Choroid plexus epithelial cell (primary cell): ENCODE measurements at places on chromosomes 3 and 15.

GRCh38 chr3:121698476-121698875 lies 37.8 kb upstream of the HCLS1 start:
- no peak for DNase-seq

GRCh38 chr15:40340740-40341400 lies at the start of gene CCDC9B:
CCDC9B (minus strand) TSS chr15:40340939; CDS start chr15:40340819, 120 bp downstream.
- DNase-seq = peak; percentile 91

- DNase-seq = no peak
Observed at GRCh38 chr3:45604066-45604465, 9.5 kb downstream of the LIMD1 start.

DNA sequence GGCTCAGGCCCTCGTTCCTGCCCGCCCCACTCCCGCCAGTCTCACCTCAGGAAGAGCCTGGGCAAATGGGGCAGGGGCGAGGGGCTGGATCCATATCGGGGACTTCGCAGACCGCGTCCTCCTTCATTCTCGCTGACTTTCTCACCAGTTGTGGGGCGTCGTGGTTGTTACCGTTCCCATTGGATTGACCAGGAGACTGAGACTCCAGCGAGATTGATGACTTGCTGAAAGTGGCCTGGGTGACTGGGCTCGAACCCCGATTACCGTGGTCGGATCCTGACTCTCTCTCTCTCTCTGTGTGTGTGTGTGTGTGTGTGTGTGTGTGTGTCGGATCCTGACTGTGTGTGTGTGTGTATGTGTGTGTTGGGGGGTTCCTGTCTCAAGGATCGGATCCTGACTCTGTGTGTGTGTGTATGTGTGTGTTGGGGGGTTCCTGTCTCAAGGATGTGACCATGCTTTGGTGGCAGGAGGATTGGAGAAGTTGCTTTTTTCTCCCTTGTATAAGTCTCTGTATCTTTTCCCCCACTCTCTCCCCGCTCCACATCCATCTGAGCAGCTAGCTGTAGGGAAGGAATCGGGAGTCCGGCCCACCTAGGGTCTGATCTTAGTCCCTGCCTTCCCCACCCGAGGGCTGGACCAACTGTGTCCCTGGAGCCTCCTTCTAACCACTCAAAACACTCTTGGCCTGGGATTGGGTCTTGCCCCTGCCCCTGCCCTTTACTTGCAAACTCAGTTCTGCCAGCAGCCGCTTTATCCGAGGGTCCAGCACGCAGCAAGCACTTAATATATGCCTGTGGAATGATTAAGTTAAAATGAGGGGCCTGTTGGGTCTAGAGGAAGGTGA lies 603 bp downstream of the PLEKHO2 start:
- peak; percentile 39 for DNase-seq

DNA sequence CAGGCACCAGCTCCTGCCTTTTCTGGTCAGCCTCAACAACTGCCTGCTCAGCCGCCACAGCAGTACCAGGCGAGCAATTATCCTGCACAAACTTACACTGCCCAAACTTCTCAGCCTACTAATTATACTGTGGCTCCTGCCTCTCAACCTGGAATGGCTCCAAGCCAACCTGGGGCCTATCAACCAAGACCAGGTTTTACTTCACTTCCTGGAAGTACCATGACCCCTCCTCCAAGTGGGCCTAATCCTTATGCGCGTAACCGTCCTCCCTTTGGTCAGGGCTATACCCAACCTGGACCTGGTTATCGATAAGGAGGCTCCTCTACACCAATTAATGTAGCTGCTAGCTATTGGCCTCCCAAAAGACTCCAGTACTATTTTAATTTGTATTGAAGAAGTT lies 38.9 kb downstream of the TFG start:
- no peak for DNase-seq

DNA sequence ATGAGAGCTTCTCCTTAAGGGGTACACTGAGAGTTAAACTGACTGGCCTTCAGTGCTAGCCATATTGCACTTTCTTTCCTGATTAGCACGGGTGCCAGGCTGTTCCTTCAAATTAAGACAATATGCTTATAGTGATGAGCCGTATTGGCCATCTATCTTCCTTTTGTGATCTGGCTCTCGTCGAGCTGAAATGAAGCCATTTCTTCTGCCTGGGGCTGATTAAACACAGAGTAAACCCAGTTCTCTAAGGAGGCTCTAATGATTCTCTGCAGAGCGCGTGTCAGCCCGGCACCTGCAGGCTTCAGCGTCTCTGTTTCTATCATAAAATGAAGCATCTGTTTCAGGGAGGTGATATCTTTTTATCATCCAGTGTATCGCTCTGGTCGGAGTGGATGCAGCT lies 107.5 kb upstream of the NR2F2 start:
- DNase-seq = no peak

DNA sequence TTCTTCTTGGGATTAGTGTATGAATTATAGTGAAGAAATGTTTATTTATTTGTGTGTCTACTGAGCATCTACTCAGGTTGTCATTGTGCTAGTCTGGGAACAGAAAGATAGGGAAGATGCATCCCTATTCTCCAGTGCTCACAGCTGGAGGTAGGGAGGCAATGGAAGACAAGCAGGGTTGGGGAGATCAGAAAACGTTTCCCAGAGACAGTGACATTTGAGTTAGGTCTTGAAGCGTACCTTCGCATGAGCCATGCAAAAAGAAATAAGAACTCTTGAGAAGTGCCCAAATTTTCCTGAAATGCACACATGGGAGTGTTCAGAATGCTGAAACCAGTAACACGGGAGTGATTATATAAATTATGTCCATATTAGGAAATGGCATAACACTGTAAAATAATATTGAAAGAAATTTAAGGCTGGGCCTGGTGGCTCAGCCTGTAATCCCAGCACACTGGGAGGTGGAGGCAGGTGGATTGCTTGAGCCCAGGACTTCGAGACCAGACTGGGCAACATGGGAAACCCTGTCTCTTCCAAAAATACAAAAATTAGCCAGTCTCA lies 5.3 kb upstream of the CEMIP start:
- peak; percentile 33 for DNase-seq

DNA sequence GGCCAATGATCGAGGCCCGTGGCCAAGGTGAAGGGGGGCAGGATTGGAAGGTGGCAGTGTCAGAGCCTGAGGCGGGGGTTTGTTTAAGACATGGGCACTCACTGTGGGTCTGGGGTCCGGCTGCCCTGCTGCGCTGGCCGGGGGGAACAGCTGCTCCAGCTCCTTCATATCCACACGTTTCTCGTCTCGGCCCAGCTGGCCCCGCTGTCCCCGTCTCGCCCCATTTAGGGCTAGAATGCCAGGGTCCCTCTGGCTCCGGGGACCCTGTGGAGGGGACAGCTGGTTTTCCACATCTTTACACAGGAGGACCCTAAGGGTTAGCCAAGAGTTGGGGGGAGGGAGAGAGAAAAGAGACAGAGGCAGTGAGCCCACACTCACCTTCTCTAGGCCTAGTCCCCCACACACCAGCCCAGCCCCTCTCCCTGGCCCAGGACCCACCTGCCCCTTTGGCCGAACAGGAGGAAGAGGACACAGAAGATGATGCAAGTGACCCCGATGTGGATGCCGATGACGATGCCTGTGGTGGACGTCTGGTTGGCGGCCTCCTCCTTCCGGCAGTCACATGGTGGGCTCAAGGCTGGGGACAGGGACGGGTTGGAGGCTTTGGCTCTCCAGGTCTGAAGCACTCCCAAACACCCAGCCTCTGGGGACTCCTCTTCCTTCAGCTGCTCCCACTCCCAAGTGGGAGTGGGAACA lies 25.0 kb downstream of the RNU5B-1 start:
- DNase-seq = no peak
